Psoas muscle (tissue), 8 donors: ENCODE measurements at places on chromosomes 5 and 9. TPM values are rescaled to one million over a fixed set of nuclear protein-coding genes. Genes with fewer than 3 reads are reported as not detected.

Gene FOXD1
- 0.36 TPM for total RNA-seq

Gene MLANA
- not detected for total RNA-seq

Gene NPM1
- total RNA-seq: 452 TPM

Gene PCDHA9
- total RNA-seq: not detected

Gene CDX1
- not detected for total RNA-seq

Gene FPGS
- 39.7 TPM for total RNA-seq

Gene LMX1B
- total RNA-seq: 0.13 TPM

Gene MELK
- total RNA-seq: not detected

Gene PNPLA7
- total RNA-seq: 6.9 TPM

Gene GRXCR2
- not detected for total RNA-seq

Gene QRFP
- total RNA-seq: not detected

Gene C8G
- 7.9 TPM for total RNA-seq

Gene FBP2
- total RNA-seq: 62.6 TPM

Gene SHC3
- total RNA-seq: 0.20 TPM

Gene TGFBI
- total RNA-seq: 31.7 TPM

Gene PKD2L2
- 1.7 TPM for total RNA-seq

Gene TICAM2
- 2.1 TPM for total RNA-seq

Gene PCDHGA1
- total RNA-seq: 0.59 TPM
